ENCODE measurements at places on chromosomes 4 and X.
A peak's percentile ranks its signal among the peaks of the same experiment; 100 is the strongest.

- no peak for DNase-seq
Observed at GRCh38 chr4:67106861-67107460, 438.3 kb downstream of the CENPC start.

GRCh38 chrX:47297874-47298273 is 65.1 kb downstream of the USP11 start:
- no peak for DNase-seq

- no peak for DNase-seq
Observed at GRCh38 chr4:123976285-123976684, 579.7 kb downstream of the SPRY1 start.

- DNase-seq: no peak
Observed at GRCh38 chrX:130771230-130771629, 131.8 kb downstream of the ENOX2 start.

DNA sequence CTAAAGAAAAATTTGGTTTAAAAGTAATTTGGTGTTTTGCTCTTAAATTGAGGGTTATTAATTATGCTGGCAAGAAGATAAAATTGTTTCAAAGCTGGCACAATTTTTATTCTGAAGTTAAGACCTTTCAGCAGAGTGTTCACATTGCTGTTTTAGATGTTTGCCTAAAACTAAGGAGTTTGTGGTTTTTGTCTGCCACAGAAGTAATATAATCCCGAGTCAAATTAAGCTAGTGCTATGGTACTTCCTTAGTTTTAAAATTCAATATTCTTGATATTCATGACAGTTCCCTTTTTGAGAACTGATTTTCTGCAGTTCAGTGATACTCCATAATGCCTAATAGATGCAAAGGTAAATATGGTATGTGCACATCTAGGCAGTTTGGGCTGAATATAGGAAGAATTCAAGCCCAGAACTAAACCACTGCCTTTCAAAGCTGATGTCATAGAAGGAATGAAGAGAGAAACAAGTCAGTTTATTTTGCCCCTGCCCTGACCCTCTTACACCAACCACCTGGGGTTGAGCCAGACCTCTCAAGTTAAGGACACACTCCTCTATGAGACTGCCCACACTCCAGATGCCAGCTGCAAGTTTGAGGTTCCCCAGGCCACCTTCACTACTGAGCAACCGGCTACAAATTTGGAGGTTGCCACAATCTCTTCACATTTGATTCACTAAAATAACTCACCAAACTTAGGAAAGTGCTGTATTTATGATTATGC is 32.1 kb upstream of the VEGFC start:
- DNase-seq: no peak

DNA sequence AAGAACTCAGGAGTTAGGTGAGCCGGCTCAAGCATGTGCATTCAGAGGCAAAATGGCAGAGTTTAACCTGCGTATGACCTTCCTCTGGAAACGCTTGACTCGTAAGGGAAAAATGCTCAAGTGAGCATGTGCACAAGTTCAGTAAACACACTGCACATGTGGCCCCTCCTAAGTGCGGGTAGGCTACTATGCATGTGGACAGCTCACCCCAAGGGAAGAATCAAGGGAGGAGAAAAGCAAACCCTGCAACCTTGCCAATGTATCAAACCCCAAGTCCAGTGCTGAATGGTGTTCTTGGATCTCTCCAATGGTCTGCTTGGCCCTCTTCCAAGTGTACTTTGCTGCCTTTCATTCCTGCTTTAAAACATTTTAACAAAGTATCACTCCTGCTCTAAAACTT is 407.1 kb downstream of the ADAM29 start:
- no peak for DNase-seq

DNA sequence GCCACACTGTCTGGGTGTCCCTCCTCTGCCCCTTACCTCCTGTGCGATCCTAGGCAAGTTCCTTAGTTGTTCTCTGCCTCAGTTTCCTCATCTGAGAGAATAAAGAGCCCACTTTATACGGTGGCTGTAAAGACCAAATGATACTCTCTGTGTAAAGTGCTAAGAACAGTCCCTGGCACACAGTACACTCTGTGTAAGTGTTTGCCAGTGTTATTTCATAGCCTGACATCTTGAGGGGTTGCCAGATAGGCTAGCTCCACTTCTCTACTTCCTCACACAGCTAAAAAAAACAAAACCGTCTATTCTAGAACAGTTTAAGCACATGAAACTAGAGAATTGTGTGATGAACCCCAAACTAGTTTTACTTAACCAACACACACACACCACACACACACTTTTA is 17.1 kb downstream of the SPON2 start:
- no peak for DNase-seq

DNA sequence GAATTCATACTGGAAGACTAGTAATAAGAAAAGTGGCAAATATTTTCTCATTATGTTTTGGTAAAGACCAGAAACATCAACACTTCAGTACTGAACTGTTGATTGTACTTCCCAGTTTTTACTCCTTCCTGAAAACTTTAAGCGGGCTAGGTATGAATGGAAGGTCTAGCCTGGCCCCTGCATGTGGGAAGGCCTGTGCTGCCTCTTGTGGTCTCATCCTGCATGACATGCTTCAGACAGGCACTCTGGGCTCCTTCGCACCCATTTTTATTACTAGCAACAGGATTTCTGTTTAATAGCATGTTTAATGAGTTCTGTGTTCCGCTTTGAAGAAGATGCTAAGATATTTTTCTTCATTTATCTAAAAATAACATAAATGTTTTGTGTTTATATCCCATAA is 279.1 kb downstream of the ANK2 start:
- DNase-seq: no peak

GRCh38 chrX:31714797-31715196 is 643.0 kb upstream of the FTHL17 start:
- DNase-seq: no peak

DNA sequence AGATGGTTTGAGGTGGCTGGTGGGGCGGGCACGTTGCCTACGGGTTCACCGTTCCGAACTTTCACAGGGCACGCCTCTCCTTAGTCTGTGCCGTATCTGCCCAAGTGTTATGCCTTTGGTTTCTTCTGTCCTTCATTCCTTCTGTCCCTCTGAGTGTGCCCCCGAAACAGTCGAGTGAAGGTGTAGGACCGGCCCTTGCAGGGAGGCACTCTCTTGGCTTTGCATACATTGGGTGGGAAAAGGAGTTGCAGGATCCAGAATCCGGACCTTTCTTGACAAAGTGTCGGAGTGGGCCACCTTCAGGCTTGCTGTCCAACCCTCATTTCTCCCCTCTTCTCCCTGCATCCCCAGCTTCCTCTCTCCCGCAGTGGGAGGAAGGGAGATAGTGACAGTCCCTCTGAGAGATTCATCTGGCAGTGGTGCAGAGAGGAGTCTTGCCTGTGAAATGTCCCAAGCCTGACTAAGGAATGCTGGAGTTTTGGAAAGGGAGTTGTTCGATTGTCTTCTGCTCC is 569 bp downstream of the ARFIP1 start:
- no peak for DNase-seq

DNA sequence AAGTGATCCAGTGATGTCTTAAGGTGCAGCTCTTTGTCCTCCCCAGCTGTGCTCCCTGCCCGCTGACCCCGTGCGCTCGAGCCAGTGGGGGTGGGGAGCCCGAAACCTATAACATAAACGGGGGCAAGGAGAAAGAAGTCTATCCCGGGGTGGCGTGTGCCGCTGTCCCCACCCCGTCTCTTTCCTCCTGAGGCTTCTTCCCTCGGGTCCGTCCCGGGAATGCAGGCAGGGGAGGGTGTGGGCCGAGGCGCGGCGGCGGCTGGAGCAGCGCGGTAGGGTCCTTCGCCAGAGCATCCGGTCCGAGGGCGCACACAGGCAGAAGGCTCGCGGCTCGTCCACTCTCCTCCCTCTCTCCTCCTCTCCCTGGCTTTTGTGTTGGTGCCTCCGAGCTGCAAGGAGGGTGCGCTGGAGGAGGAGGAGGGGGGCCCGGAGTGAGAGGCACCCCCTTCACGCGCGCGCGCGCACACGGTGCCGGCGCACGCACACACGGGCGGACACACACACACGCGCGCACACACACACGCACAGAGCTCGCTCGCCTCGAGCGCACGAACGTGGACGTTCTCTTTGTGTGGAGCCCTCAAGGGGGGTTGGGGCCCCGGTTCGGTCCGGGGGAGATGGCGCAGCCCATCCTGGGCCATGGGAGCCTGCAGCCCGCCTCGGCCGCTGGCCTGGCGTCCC is at the start of gene RAB33A:
Gene RAB33A (plus strand): TSS at position 517 of the 681 bp plus-strand sequence. CDS start 101 bp downstream, at position 618.
- DNase-seq: peak; percentile 40

GRCh38 chr4:126969360-126970235 is 663.2 kb upstream of the INTU start:
- DNase-seq: no peak

DNA sequence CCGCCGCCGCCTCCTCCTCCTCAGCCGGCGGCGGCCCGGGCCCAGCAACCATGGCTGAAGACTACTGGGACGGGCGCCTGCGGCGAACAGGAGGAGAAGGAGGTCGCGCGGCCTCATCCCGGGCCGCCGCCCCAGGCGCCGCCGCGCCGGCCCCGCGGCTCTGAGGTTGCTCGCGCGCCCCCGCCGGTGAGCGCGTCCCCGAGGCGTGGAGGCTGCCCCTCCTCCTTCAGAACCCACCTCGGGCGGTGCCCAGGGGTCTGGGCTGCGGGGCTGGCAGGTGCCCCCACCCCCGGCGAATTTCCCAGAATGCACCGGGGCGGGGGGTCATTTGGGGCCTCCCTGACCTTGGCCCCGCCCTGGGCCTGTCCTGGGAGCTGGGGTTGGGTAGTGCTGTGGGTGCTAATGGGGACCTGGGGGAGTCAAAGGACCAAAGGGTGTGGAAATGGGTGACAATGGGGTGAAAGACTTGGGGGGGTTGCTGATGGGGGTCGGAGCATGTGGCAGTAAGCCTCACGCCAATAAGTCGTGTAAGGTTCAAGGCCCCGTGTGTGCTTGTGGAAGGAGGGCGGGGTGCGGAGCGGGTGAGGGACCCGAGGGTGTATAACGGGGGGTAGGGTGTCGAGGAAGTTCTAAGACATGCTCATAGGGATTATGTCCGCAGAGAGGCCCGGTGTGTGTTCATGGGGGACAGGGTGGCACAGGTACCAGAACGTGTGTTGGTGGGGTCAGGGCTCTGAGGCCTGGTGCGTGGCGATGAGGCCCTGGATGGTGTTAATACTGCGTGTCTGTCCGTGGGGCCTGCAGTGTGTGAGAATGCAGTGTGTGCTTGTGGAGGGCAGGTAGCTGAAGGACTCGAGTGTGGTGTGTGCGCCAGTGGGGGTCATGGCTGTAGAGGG is 687 bp downstream of the CDK16 start:
- peak; percentile 58 for DNase-seq

GRCh38 chr4:137203601-137204000 is 328.7 kb downstream of the PCDH18 start:
- DNase-seq: no peak

DNA sequence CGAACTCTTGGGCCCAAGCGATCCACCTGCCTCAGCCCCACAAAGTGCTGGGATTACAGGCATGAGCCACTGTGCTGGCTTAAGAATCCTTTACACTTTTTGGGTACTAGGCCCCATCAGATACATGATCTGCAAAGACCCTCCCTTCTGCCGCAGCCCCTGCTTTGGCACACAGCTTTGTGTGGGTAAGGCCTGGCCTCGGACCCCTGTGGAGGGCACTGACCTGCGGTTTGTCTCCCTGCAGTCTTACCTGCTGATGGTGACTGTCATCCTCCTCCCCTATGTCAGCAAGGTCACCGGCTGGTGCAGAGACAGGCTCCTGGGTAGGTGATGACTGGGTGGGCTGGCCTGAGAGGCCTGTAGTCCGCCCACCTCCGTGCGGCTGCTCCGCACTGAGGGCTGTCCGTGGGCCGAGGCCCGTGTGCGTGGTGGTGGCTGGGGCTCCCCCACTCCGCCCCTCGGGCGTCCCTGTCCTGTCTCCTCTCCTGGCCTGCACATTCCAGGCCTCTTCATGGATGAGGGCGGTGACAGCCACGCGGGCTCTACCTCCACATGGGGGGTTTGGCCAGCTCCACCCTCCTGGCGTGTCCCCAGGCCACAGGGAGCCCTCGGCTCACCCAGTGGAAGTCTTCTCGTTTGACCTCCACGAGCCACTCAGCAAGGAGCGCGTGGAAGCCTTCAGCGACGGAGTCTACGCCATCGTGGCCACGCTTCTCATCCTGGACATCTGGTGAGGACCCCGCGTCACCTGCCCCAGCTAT is 18.0 kb downstream of the DGKQ start:
- no peak for DNase-seq

DNA sequence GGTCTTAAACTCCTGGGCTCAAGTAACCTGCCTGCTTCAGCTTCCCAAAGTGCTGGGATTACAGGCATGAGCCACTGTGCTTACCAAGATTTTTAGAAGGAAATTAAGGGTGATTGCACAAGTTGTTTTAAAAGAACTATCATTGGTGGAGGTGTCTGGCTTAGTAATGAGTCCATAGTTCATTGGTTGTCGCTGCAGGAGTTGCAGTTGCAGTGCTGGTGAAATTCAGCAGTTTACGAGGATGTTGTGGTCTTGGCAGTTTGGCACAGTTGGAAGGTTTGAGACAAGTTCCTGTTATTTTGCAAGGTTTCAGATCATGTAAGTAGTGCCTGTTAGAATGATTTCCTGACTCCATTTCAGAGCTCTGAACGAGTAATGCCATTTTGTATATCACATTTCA is 48.1 kb downstream of the RAB40AL start:
- DNase-seq: no peak

DNA sequence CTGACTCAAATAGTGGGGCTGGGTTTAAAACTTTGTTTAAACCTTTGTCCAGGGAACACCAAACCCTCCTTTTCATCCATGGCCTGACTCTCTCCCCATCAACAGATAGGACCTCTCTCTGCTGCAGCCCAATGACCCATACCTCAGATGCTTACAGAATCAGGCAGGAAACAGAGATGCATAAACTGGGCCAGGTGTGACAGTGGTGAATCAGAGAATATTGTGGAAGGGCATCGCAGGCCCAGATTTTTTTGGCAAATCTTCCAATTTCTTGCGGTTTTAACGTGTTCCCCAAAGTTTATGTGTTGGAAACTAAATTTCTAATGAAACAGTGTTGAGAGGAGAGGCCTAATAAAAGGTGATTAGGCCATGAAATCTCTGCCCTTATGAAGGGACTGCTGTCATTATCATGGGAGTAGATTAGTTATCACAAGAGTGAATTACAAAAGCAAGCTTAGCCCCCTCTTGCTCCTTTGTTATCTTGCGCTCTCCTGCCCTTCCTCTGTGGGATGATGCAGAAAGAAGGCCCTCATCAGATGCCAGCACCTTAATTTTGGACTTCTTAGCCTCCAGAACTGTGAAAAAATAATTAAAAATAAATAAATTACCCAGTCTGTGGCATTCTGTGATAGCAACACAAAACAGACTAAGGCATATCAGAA is 82.8 kb downstream of the STK32B start:
- DNase-seq: no peak

GRCh38 chrX:23317799-23318724 is 16.6 kb upstream of the PTCHD1 start:
- peak; percentile 4 for DNase-seq

- no peak for DNase-seq
Observed at GRCh38 chr4:186560647-186561046, 5.3 kb upstream of the MTNR1A start.

DNA sequence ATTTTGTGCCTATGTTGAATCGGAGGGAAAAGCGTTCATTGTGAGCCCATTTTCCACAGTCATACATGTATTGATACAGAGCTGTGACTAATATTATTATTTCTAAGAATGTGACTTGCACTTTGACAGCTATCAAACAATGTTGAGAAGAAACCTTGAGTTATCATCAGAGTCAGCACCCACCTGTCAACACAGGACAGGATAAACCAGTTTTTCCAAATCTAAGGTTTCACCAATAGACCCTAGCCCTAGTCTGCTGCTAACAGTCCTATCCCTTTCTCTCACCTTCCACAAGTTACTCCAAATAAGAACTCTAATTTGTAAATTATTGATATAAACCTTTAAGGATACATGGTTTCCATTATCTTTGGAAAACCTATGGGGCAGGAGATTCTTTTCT is 47.7 kb upstream of the DHX15 start:
- no peak for DNase-seq

- DNase-seq: no peak
Observed at GRCh38 chr4:83192634-83193033, 78.1 kb upstream of the PLAC8 start.

Measured in activated naive CD4-positive, alpha-beta T cell treated with Interleukin-2 at 50 U/mL for 16 hours (primary cell).